ENCODE measurements at places on chromosomes 1 and 21.
A peak's percentile ranks its signal among the peaks of the same experiment; 100 is the strongest.

- no peak for DNase-seq
These were observed 30.1 kb downstream of the NTPCR start for GRCh38 chr1:232980355-232980978.

- DNase-seq: peak; percentile 71
These were observed 147.2 kb downstream of the CHD1L start for GRCh38 chr1:147389532-147390184.

DNA sequence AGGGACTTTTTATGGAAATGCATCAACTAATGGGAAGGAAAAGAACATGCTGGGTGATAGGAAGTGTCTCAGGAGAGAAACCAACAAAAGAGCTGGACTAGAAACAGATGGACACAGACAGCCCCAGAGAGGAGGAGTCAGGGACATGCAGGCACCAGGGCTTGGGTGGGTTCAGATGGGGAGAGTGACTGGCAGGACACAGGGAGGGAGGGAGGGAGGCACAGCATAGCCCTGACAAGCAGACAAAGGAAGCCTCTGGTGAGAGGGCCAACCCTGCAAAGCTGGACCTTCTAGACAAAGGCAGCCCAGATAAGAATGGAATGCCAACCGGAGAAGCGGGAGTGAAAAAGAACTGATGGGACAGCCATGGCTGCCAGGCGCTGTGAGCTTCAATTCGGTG is 568.8 kb downstream of the AJAP1 start:
- no peak for DNase-seq

DNA sequence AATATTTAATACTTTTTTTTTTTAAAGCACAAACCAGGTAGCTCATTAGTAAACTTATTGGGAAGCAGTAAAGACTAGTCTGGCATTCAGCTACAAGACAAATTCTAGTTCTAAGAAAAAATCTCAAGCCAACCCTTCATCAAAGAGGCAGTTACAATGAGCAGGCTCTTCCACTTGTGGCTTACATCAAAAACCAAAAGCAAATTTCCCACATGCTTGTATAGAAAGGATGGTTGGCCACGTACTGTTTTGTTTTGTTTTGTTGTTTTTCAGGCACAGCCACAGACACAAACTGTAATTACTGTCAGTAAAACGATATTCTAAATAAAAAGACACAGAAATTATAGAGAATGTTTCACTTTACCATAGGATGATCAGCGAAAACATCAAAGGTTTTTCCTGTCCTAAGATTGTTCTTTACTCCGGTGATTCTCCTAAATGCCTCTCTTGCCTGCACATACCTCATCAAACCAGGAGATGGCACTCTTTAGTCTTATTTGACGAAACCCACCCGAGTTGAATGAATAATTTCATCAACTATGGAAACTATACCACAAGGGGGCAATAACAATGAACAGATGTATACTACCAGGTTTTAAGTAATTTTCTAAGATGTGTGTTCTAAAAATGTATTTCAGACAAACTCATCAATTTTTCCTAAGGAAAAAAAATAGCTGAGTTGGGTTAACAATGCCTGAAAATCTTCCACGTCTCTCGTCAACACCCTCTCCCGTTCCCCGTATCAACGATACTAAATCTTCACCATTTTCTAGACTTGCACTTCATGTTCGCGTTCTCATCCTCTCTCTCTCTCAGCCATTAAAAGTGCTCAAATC is 26.9 kb downstream of the RPL5 start:
- peak; percentile 77 for DNase-seq

DNA sequence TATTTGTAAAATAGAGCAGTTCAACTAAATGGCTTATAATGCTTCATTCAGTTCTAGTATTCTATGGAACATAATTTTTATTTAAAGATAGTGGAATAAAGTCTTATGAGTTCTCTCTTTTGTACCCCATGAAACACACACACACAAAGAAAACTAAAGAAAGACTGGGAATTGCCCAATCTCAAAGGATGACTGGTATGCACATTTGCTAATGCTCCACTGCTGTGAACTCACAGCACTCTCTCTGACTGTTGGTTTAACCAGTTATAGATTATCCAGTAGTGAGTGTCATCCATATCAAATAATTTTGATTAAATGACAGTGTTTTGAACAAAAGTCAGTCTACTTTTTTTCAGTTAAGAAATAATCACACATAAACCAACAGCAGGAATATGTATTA is 1082.4 kb upstream of the B3GALT2 start:
- DNase-seq: no peak

DNA sequence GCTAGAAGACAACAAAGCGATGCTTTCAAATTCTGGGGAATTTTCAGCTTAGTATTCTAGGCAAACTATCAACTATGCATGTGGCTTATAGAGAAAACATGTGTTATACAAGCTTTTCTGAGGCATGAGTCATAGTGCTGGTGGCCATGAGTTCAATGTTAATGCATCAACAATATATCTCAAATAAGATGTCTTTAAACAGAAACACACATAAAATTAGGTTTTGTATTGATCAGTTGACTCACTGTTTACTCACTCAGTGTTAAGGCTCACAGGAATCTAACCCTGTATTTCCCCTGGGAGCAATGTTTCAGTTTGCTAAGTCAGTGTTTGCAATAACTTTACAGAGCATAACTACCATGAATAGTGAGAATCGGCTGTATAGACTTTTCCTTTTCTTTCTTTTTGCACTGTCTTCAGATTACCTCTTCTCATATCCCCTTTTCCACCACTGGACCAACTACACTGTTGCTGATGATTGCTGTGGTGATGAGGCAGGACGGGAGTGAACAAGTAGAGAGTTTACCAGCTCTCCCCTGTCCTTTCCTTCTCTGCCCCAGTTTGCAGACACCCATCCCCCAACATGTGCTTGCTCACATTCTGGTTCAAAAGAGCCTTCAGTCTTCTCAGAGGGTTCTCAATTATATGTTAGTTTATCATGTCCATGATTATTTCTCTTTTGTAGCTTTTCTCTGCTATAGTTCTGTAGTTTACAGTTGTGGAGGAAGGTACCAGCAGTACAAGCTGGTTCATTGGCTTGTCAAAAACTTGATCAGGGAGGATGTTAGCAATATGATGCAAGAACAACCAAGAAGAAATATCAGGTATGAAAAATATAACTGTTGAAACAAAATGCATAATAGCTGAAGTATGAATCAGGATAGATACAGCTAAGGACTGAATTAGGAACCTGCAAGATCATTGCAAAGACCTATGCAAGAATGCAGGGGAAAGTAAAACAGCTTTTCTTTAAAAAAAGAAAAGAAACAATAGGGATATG is 23.9 kb downstream of the CD2 start:
- no peak for DNase-seq

GRCh38 chr21:28804089-28804670 is 188.5 kb downstream of the LTN1 start:
- no peak for DNase-seq

- no peak for DNase-seq
These were observed 142.6 kb downstream of the SMYD3 start for GRCh38 chr1:246364415-246364941.
